ENCODE measurements at places on chromosomes 13 and 19.
A peak's percentile ranks its signal among the peaks of the same experiment; 100 is the strongest.

GRCh38 chr13:33204130-33204927 lies 81.2 kb downstream of the STARD13 start:
- no peak overlapping the region for H3K27ac ChIP-seq
- H3K4me1 ChIP-seq: peaks cover 27% of the 10 kb centered on the region
- peak overlapping the region; percentile 1 for H3K4me3 ChIP-seq
- DNase-seq: no peak
- H3K27me3 ChIP-seq: peaks cover 5% of the 10 kb centered on the region
- no peaks in the 10 kb centered on the region for H3K36me3 ChIP-seq

DNA sequence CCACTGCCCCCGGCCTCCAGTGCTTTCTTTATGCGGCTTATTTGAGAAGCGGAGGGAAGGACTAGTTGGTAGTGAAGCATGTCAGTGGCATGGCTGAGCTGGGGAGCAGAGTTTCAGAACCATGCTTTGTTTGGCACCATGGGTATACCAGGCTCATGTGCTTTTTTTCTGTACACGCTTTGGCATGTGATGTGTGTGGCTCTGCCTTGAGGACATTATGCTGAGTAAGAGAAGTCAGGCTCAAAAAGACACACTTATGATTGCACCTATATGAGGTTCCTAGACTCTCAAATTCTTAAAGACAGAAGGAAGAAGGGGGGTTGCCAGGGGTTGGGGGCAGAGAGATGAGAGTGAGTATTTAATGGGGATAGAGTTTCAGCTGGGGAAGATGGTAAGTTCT lies 21.3 kb downstream of the GATAD2A start:
- H3K4me3 ChIP-seq: no peak overlapping the region
- no peak for DNase-seq
- no peak overlapping the region for H3K27ac ChIP-seq

DNA sequence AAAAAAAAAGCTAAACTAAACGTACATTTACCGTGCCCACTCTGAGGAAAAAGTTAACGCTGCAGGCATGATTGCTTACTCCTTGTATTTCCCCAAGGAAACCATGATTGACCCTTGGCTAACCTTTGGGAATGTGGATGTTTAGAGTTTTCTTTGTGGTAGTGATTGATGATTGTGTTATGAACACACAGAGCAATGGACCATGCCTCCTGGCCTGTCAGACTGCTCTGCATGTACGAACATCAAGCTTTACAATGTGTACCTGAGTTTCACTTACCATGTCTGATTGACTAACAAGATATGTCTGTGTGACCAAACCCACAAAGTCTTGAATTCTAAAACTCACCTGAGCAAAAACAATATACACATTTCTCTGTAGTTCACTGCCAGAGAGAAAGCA lies 35.1 kb downstream of the MYCBP2 start:
- no peak overlapping the region for H3K4me3 ChIP-seq
- H3K27ac ChIP-seq: no peak overlapping the region
- H3K4me1 ChIP-seq: peaks cover 26% of the 10 kb centered on the region
- H3K27me3 ChIP-seq: no peaks in the 10 kb centered on the region
- DNase-seq: no peak

GRCh38 chr13:44234566-44234965 lies 139.1 kb upstream of the SERP2 start:
- peaks cover 47% of the 10 kb centered on the region for H3K27me3 ChIP-seq
- H3K36me3 ChIP-seq: no peaks in the 10 kb centered on the region
- peaks cover 15% of the 10 kb centered on the region for H3K4me1 ChIP-seq
- H3K27ac ChIP-seq: no peak overlapping the region

- H3K4me1 ChIP-seq: peaks cover 9% of the 10 kb centered on the region
- no peak overlapping the region for H3K27ac ChIP-seq
- peaks cover 2% of the 10 kb centered on the region for H3K36me3 ChIP-seq
- no peak for DNase-seq
- H3K4me3 ChIP-seq: no peak overlapping the region
These were observed 49.1 kb downstream of the LMO7 start for GRCh38 chr13:75685239-75685697.

GRCh38 chr19:1356508-1356865 lies 27.2 kb upstream of the NDUFS7 start:
- no peak overlapping the region for H3K27ac ChIP-seq
- H3K4me3 ChIP-seq: peak overlapping the region; percentile 81
- H3K4me1 ChIP-seq: peaks cover 15% of the 10 kb centered on the region
- H3K36me3 ChIP-seq: peaks cover 19% of the 10 kb centered on the region

- no peak overlapping the region for H3K4me3 ChIP-seq
- H3K27ac ChIP-seq: no peak overlapping the region
- H3K36me3 ChIP-seq: peaks cover 4% of the 10 kb centered on the region
- no peak for DNase-seq
- H3K4me1 ChIP-seq: peaks cover 28% of the 10 kb centered on the region
These were observed 11.0 kb downstream of the SGTA start for GRCh38 chr19:2771786-2772674.

DNA sequence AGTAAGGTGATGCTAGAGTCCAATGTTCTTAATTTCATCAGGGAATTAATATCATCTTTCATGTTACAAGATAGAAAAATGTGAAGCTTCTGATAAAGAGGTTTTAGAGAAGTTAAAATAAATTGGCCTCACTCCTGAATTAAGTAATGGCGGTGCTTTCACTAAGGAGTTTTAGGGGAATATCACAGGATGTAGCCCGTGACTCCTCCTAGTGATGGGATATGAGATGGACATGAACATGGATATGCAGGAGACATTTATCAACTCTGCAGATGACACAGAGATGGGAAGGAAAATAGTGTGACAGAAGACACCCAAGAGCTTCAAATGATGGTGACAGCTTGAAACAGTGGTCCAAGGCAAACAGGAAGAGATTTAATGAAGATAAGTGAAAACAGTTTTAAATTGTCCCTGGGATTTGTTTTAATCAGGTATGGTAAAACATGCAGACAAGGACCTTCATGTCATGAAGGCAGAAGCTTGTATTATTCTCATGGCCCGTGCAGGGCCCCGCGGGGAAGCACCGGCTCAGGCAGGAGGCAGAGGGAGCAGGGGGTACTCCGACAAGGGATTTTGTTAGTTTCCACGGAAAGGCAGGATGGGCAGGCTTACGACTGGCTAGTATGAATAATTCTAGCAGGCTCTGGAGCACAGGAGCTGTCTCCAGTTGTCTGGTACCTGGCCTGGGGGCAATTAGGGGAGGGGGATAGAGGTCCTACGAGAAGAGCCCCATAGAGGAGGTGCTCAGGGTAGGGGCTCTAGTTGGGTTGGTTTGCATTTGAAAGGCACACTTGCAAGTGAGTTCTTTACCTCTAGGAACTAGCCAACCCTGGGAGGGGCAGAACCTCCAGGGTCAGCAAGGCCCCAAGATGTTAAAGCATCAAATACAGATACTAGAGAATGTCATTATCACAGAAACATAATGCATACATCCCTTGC lies 38.7 kb upstream of the FARP1 start:
- no peak overlapping the region for H3K27ac ChIP-seq
- H3K4me3 ChIP-seq: no peak overlapping the region
- H3K27me3 ChIP-seq: peaks cover 2% of the 10 kb centered on the region
- DNase-seq: no peak
- H3K4me1 ChIP-seq: no peaks in the 10 kb centered on the region

DNA sequence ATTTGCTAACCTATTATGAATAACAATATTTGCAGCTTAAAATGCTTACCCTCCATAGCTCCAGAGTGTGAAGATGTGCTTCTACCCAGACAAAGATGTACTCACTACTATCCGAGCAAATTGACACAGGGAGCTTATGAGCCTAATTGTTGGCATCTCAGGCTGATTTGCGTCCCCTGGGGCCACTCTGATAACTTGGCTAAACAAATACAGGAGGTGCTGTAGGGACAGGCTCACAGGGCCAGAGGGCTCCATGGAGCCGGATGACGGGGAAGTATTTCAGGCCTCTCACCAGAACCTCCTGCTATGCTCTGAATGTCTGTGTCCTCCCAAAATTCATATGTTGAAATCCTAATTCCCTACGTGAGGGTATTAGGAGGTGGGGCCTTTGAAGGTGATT lies 26.7 kb upstream of the C19orf12 start:
- no peaks in the 10 kb centered on the region for H3K4me1 ChIP-seq
- H3K27ac ChIP-seq: no peak overlapping the region
- no peak overlapping the region for H3K4me3 ChIP-seq

DNA sequence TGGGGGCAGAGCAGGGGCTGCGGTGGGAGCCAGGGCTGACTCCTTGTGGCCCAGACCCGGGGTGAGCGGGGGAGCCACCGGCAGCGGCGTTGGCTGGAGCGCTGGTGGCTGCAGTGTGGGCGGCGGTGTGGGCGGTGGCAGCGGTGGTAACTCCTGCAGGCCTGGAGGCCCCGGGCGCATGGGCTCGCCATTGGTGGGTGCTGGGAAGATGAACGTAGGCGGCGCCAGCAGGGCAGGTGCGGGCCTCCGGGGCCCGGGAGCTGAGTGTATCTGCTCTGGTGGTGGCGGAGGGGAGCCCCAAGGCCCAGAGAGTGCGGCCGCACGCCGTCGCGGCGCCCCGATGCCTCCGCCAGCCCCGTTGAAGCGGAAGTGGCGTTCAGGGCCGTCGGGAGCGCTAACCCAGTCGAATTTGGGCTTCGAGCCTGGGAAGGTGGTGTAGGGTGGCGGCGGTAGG lies 2.0 kb downstream of the GGN start:
- peaks cover 31% of the 10 kb centered on the region for H3K4me1 ChIP-seq
- no peak overlapping the region for H3K4me3 ChIP-seq
- peaks cover 39% of the 10 kb centered on the region for H3K36me3 ChIP-seq
- H3K27me3 ChIP-seq: peaks cover 22% of the 10 kb centered on the region

DNA sequence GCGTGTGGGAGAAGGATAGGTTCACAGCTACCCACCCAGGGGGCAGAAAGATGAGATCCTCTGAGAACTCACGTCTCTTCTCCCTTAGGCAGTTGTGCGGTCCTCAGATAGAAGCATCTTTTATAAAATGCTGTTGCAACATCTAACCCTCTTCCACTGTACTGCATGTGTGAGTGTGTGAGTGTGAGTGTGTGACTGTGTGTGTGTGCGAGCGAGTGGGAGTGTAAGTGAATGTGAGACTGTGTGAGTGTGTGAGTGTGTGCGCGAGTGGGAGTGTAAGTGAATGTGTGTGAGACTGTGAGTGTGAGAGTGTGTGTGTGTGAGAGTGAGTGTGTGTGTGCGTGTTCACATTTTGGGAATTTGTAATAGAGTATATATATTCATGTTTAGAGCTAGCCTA lies 55.6 kb upstream of the F7 start:
- no peak for DNase-seq
- H3K4me3 ChIP-seq: no peak overlapping the region
- H3K27me3 ChIP-seq: no peaks in the 10 kb centered on the region
- no peak overlapping the region for H3K27ac ChIP-seq
- H3K36me3 ChIP-seq: no peaks in the 10 kb centered on the region

DNA sequence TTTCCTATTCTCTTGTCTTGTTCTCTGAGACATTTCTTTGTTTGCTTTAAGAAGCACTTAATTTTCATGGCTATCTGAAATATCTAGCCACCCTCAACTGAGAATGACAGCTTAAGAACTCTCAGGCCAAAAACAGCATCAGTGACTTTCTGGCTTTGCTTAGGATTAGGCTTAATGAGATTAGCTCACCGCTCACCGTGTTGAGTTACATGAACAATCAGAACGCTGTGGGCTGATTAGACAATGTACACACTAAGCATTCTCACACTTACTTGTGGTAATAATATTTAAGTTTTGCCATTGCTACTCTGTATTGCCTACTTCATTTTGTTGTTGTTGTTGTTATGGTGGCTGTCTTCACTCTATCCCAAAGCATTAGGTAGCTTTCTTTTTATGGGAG lies 1283.6 kb downstream of the UQCRFS1 start:
- H3K4me1 ChIP-seq: no peaks in the 10 kb centered on the region
- no peak for DNase-seq
- H3K27ac ChIP-seq: no peak overlapping the region
- H3K4me3 ChIP-seq: no peak overlapping the region
